ENCODE measurements at places on chromosomes 1 and 21.

- DNase-seq: no peak
These were observed 207.9 kb downstream of the PTPRU start for GRCh38 chr1:29444081-29444715.

- DNase-seq: no peak
These were observed 1.9 kb downstream of the AGO1 start for GRCh38 chr1:35884934-35885333.

- DNase-seq: no peak
These were observed 1017.6 kb downstream of the KCNT2 start for GRCh38 chr1:195590649-195591048.

- no peak for DNase-seq
These were observed 68.0 kb downstream of the CD58 start for GRCh38 chr1:116502671-116503314.

GRCh38 chr1:190373705-190374336 is 103.8 kb downstream of the BRINP3 start:
- DNase-seq: no peak

GRCh38 chr1:42758641-42759040 is 8.2 kb downstream of the P3H1 start:
- no peak for DNase-seq

GRCh38 chr1:51517361-51518032 is 1.6 kb downstream of the EPS15 start:
- DNase-seq: no peak

DNA sequence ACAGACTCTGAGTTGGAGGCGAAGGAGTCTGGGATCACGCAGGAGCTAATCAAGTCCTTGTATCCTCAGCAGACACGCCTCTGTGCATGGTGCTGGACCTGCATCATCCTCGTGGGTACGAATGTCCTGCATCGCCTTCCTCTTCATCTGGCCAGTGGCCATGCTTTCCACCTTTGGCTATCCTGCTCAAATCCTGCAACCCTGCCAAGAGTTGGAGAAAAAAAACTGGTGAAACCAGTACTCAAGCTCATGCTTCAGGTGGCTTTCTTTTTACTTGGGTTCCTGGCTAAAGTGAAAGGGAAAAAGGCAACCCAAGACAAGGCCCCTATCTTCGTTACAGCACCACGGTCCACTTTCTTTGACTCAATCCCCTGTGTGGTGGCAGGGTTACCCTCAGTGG is 8.9 kb downstream of the SETSIP start:
- DNase-seq: no peak

GRCh38 chr1:160410406-160411005 is 10.1 kb downstream of the VANGL2 start:
- DNase-seq: no peak

DNA sequence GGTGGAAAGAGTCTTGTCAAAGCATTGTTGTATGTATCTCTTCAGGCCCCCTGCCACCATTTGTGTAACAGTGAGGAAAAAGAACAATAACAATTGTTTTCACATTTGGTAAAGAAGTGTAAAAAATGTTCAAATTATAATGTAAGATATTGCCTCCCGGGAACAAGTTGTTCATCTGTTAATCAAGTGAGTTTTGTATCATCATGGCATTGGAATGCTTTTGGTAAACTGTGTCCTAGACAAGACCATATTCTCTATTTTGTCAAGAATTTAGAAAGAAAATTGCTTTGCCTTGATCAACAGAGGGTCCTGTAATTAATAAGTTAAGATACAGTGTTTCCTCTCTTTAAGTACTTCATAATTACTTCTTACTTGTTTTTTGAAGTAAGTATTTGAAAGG is 692.0 kb upstream of the NR5A2 start:
- DNase-seq: no peak

GRCh38 chr1:50329332-50329932 is 93.8 kb downstream of the DMRTA2 start:
- DNase-seq: no peak

- peak; percentile 34 for DNase-seq
These were observed 2.8 kb upstream of the LIX1L start for GRCh38 chr1:145960468-145961108.

GRCh38 chr1:233440951-233441401 is 113.5 kb downstream of the MAP3K21 start:
- no peak for DNase-seq

DNA sequence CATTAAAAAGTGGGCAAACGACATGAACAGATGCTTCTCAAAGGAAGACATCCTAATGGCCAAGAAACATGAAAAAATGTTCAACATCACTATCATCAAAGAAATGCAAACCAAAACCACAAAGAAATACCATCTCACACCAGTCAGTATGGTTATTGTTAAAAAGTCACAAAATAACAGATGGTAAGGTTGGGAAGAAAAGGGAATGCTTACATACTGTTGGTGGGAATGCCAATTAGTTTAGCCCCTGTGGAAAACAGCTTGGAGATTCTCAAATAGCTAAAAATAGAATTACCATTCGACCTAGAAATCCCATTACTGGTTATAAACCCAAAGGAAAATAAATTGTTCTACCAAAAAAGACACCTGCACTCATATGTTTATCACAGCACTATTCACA is 369.4 kb downstream of the KCNH1 start:
- no peak for DNase-seq

DNA sequence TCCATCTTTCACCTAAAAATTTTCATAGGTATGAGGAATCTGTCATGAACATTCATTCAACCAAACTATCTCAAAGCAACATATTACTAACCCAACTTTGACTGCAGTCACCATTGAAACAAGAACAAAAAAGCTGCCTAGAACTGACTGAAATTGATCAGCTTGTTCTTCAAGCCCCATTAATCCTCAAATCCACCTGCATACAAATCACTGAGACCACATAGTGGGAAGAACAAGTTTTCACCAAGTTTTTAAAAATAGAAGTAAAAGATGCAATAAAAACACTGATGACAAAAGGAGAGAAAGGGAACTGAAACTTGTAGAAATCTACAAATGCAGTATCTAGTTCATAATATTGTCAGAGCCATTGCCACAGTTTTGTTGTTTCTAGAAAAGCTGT is 6.1 kb downstream of the SORT1 start:
- DNase-seq: no peak

DNA sequence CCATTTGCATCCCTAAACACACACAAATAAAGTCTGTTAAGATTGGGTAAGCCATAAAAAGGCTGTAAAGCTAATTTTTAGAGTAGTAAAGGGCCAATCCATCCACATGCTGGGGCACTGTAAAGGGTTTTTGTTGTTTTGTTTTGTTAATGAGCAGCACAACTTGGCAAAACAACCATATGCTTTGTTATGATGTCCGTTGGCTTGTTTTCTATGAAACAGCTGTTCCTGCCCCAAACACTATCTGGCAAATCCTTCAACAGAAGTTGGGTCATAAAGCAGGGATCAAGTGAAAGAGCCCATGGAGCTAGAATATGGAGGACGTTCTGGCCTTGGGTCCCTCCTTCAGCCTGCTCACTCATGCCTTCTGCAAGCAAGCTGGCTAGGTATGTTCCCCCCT is 183.6 kb downstream of the APP start:
- no peak for DNase-seq

GRCh38 chr1:2275796-2276536 is 47.8 kb downstream of the SKI start:
- DNase-seq: no peak

GRCh38 chr1:79323239-79324025 is 316.9 kb upstream of the ADGRL4 start:
- no peak for DNase-seq

DNA sequence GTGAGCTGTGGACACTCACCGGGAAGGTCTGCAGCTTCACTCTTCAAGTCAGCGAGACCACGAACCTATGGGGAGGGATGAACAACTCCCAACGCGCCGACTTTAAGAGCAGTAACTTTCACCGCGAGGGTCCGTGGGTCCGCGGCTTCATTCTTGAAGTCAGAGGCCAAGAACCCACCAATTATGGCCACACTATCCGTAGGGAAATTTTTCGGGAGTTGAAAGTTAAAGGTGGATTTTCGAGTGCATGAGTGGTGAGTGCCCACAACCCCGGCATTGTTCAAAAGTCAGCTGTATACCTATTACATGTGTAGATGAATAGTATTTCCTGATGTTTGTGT is 19.7 kb downstream of the EXOC8 start:
- DNase-seq: no peak

DNA sequence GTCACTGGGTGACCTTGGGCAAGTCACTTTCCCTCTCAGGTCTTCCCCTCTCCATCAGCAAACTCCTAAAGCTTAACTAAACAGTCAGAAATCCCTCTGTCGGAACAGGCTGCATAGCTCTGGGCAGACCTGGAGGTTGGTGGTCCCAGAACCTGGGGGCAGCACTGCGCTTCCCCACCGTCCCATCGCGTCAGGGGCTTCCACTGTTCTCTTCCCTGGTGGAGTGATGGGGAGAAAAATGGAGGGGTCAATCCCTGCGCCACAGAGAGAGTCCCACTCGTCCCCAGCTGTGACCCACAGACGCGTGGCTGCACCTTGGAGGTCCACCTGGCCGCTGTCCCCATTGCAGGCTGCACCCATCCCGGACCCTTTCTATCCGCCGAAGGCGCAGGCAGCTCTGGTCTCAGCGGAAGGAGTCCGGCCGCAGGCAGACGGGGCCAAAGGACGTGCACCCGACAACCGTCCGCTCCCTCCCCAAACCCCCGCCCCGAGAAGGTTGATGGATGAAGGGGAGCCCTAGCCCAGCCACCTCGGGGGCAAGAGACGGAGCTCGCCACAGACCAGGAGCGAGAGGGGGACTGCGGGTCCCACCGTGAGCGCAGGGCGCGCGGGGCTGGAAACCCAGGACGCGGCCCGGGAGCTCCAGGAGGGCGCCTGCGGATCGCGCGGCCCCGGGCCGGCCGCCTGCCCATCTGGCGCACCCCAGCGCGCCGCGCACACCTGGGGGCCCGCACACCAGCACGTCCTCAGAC is 588 bp upstream of the WNT3A start:
- no peak for DNase-seq

- no peak for DNase-seq
These were observed 2.1 kb downstream of the ARMH1 start for GRCh38 chr1:44676484-44677200.

- no peak for DNase-seq
These were observed 940 bp upstream of the USF1 start for GRCh38 chr1:161046605-161047228.

- DNase-seq: no peak
These were observed 67.9 kb upstream of the ADAMTS5 start for GRCh38 chr21:27034796-27035195.

DNA sequence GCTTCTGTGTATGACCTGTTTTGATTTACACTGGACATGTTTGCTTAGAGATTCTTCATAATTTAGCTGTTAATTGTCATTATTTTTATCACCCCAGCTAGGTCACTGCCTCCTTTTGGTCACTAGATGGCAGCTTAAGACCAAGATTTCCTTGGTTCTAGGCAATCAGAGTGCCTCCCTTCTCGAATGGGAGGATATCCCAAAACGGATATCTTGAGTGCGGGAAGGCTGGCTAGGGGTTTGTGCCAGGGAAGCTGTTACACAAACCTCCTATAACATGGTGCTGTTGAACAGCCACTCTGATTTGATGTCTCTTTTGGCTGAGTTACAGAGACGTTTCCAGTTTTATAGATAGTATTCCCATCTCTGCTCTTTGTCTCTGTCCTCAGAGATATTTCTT is 283.5 kb downstream of the S1PR1 start:
- DNase-seq: no peak

DNA sequence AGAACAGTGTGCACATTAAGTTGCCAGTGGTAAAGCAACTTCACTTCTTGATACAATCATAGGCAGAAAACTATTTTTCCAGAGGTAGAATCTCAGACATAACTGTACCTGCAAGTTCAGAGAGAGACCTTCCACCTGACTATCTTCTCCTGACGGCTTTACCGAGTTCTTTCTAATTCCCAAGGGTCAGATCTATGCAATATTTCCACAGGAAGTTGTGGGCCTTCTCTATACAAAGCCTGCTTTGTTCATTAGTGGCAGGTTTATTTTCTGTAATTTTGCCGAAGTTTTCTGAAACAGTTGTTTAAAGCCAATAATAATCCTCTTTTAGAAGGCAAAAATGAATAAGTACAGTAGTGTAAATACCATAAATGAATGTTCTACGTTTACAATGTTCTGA is 58.2 kb upstream of the RCC1 start:
- DNase-seq: no peak

GRCh38 chr1:214120191-214120590 is 132.4 kb downstream of the PROX1 start:
- DNase-seq: no peak

DNA sequence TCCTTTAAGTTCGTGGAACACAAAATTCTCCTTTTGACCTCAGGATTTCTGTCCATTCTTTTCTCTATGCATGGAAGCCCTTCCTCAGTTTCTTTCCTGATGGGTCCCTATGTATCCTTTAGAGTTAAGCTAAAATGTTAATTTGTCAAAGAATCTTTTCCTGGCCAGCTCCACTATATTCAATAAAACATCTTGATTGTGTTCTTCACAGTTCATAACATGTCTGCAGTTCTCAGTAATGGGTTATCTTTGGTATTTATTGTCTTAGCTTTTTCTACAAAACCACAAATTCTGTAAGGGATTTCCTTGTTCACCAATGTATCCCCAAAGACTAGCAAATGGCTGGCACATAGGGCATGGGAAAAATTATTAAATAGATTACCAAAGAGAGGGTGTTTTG is 998.5 kb downstream of the ADGRL2 start:
- DNase-seq: no peak

DNA sequence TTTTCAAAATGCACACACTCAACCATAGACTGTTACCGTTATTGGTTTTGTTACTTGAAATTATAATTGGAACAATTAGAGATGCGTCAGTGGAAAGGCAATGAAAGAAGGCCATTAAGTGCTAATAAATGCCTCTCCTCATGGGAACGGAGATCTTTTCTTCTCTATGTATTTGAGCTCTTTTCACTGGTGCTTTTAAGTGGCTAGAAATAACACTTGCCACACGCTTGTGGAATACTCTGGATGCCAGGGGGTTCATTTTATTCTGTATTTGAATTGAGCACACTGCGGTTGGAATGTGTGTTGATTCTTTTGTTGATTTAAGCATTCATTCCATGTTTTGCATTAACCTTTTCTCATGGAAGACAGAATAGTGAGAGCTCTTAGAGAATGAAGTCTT is 68.4 kb downstream of the DNM3 start:
- DNase-seq: no peak
